Skeletal muscle tissue (tissue), 5 donors: ENCODE measurements at places on chromosomes 3 and 15. TPM values are rescaled to one million over a fixed set of nuclear protein-coding genes. Genes with fewer than 3 reads are reported as not detected.

The REC114 gene
- not detected for total RNA-seq

The TMOD3 gene
- total RNA-seq: 19.8 TPM

The PPP1R14D gene
- total RNA-seq: not detected

The RTP3 gene
- under 0.01 TPM for total RNA-seq

The EIF4E3 gene
- total RNA-seq: 2.6 TPM

The NEK10 gene
- total RNA-seq: 15.1 TPM

The LXN gene
- total RNA-seq: 15.7 TPM

The PLA2G4D gene
- total RNA-seq: not detected

The RTP1 gene
- not detected for total RNA-seq

The ADAMTSL3 gene
- 43.3 TPM for total RNA-seq

The NUP210 gene
- 3.7 TPM for total RNA-seq

The AGBL1 gene
- total RNA-seq: 31.3 TPM

The CLDN16 gene
- total RNA-seq: under 0.01 TPM

The PRICKLE2 gene
- 32.9 TPM for total RNA-seq

The XIRP1 gene
- total RNA-seq: 30.8 TPM

The ZPLD1 gene
- total RNA-seq: not detected

The MLH1 gene
- total RNA-seq: 53.8 TPM

The ZBTB20 gene
- 23.5 TPM for total RNA-seq

The SERPINI2 gene
- not detected for total RNA-seq

The TGM4 gene
- total RNA-seq: not detected

The LRRC2 gene
- 3.7 TPM for total RNA-seq
